BE2C (cell line): ENCODE measurements at places on chromosomes 11 and 22.
A peak's percentile ranks its signal among the peaks of the same experiment; 100 is the strongest.

- DNase-seq, result no peak
These were observed 16.7 kb downstream of the TOB2 start for GRCh38 chr22:41429951-41430332.

- no peak for DNase-seq
These were observed 31.8 kb upstream of the CELSR1 start for GRCh38 chr22:46569055-46569847.

DNA sequence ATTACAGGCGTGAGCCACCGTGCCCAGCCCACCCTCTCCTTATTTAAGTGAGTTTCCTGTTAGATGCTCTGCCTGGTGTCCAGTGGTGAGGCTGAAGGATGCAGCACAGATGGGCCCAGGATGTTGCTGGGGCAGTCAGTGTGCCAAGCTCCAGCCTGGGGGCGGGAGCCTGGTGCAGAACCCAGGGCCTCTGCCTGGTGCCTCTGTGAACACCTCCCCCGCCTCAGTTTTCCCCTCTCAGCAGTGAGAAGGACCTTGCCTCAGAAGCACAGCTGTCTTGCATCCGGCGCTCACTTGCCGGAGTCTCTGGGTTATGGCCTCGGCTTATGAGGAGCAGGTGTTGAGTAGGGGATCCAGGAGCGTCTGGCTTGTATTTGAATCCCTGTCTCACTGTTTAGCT is 116.2 kb downstream of the KIAA1671 start:
- peak; percentile 38 for DNase-seq

DNA sequence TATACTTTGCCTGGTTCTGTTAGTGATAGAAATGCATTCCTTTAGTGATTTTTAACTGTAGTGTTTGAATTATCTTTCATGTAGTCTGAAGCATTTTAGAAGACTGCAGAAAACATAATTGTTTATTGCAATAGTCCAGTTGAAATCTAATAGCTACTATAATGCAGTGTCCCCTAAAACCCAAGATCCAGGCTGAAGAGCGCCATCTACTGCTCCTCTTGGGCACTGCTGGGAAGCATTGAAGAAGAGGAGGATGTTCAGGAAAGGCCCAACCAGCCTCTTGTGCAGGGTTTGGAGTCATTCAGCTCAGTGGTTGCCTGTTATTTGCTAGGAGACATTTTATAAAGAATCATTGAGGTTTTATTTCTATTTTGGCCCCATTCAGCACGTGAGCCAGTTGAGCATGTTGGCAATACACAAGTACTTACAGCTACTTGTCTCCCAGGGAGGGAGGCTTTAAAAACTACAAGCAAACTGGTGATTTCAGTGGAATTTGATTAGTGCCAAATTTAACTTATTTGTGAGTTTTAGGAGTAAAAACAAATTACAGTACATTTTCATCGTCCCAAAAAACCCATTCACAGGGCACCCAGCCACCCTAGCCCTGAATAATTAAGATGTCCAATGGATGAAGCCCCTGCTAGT is 74.9 kb upstream of the HORMAD2 start:
- peak; percentile 68 for DNase-seq

DNA sequence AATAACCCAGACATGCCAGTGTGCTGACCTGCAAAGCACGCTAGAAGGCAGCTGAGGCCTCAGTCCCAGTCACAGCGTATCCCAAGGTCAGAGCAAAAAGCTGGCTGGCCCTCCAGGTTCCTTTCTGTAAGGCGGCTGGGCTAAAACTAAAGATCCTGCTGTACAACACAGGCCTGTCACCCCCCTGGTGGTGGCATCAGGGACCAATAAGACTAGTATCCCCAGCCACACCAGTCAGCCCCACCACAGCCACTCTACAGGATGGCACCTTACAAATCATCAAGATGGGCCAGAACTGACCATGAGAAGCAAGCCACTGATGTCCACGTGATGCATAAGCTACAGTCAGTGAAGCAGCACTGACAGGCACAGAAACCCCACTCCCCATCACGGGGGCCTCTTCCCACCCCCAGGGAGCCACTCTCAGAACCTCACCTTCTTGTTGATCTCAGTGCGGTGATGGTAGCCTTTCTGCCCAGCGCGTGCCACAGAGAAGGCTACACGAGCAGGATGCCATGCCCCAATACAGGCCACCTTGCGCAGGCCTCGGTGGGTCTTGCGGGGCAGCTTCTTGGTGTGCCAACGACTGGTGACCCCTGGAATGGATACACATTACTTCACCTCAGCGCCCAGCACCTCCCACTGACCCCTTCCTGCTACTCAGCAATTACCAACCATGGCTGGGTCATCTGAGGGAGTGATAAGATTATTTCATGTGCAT is 5.0 kb downstream of the RPL3 start:
- peak; percentile 58 for DNase-seq
